Suppressor macrophage treated with lipopolysaccharide for 1 hour (primary cell): ENCODE measurements at places on chromosomes 1 and 21.
A peak's percentile ranks its signal among the peaks of the same experiment; 100 is the strongest.

GRCh38 chr1:153428791-153429190 is 12.5 kb downstream of the S100A7A start:
- no peak for DNase-seq

- peak; percentile 51 for DNase-seq
Observed at GRCh38 chr21:43866260-43866629, 1.2 kb downstream of the AGPAT3 start.

DNA sequence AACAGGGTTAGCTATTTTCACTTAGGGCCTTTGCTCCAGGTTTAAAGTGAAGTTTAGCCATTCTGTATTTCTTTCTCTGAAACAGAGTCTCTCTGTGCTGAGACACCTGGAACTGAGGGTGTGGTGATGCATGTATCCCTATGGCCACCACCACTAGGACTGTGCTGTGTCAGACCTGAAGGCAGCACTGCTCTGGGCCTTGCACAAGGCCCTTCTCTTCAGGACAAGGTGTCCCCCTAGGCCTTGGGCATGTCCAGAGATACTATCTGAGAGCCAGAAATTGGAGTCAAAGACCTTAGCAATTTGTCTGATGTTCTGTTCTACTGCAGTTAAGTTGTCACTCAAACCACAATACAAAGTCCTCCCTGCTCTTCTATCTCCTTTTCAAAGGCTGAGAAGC is 1649.2 kb downstream of the AMY1C start:
- DNase-seq = no peak

DNA sequence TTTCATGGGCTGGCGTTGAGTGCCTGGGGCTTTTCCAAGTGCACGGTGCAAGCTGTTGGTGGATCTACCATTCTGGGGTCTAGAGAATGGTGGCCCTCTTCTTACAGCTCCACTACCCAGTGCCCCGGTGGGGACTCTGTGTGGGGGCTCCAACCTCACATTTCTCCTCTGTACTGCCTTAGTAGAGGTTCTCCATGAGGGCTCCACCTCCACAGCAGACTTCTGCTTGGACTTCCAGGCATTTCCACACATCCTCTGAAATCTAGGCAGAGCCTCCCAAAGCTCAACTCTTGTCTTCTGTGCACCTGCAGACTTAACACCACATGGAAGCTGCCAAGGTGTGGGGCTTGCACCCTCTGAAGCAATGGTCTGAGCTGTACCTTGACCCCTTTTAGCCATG is 82.1 kb downstream of the CCDC18 start:
- DNase-seq = no peak

DNA sequence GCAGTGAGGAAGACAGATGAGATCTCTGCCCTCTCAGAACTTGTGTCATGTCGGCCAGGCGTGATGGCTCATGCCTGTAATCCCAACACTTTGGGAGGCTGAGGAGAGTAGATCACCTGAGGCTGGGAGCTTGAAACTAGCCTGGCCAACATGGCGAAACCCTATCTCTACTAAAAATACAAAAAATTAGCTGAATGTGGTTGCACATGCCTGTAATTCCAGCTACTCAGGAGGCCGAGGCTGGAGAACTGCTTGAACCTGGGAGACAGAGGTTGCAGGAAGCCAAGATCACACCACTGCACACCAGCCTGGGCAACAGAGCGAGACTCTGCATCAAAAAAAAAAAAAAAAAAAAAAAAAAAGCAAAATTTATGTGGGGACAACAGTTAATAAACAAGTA is 40.9 kb upstream of the RALGPS2 start:
- no peak for DNase-seq

DNA sequence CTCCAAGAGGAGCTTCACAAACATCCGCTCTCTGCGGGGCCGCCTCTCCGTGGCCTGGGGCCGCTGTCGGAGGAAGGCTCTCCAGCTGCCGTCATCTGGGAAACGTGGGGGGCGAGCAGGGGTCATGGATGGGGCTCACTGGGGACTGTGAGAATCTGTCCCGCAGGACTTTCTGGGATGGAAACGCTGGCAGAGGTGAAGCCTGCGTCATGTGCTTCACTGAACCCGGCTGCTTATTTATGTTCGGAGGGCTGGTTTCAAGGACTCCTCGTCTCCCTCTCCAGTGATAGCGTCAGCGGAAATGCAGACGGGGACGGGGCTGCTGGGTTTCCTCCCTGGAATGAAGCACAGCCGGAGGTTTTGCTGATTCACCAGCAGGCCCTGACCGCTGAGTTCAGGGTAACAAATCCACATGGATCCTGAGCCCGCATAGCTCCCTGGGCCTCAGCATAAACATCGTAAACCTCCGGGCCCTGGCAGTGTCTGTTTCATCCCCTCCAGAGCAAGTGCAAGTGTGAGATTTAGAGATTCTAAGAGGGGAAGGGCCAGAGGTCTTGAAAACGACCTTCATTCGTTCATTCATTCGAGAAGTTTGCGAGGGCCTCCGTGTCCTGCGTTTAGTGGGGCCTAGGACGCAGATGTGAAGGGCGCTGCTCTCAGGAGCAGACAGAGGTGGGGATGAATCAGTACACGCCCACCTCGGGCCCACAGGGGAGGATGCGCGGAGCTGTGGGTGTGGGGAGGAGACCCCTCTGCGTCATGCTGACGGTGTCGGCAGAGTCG is 7.0 kb upstream of the POFUT2 start:
- peak; percentile 50 for DNase-seq

DNA sequence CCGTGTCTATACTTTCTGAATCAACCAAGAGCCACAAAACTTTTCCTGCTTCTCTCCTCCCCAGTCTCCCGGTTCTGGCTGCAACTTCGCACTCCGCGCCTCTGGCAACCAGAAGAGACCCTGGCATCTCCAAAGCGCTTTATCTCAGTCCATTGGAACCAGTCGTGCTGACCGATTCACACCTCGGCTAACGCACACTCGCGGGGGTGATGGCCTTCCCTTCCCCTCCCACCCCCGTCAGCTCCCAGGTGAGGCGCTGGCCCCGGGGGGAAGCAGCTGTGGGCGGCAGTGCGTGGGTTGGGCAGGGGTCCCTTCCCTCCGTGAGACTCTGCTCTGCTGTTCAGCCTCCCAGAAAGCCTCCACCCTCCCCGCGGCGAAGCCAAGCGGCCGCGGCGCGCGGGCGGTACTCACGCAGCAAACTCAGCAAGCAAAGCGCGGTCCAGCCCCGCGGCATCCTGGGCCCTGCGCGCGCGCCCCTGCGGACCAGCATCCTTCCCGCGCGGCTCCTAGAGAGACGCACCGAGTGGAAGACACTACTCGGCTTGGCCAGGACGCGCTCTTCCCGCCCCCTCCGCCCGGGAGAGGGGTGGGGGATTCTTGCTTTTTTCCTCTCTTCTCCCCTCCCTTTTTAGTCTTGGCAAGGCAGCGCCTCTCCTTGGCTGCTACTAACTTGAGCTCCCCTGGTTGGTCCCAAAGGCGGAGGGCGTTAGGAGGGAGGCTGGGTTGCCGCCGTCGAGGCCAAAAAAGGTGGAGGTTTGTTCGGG is at the start of gene CD34:
Gene CD34 (minus strand): TSS at position 535 of the 764 bp plus-strand sequence. CDS start 45 bp downstream, at position 490.
- no peak for DNase-seq

DNA sequence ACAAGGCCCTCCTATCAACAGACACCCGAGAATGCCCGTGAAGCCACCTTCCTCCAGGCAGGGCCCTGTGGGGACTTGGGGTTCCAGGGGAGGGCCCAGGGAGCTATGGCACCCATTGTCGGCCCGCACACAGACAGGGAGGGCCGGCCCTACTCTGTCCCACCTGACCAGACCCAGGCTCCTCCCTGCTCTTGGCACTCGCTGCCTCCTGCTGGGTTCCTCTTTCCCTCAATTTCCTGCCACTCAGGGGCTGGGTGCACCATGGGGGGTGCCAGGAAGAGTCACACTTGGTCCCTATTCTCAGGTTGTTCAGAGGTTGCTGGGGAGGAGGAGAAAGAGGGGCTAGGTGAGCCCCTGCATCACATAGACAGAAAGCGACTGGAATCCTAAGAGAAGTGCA is 8.0 kb upstream of the OXCT2 start:
- DNase-seq = no peak

GRCh38 chr1:167860231-167860923 is 53.6 kb downstream of the ADCY10 start:
- DNase-seq = no peak

GRCh38 chr1:196271212-196271947 is 336.9 kb downstream of the KCNT2 start:
- DNase-seq = no peak

DNA sequence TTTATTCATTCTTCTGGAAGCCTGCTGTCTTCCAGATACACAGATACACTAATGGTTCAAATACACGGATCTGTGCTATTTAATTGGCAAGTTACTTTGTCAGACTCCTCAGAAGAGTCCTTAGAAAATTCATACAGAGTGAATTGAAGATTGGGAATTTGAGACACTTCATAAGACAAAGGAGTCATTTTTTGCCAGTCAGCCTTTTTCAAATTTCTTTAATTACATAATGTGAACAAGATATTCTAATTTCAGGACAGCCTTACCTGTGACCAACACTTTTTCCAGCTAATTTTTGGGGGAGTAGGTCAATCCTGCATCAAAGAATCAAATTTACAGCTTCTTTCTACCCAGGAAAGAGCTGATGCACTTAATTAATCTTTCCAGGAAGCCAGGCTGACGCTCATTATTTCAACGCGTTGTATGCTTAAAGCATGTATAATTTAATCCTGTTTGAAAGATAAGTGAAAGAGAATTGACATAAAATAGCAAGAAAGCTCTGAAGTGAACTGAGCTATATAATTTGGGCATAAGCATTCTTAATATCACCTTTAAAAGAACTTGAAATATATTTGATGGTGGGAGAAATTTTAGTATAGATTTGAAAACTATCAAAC is 12.8 kb upstream of the NRIP1 start:
- no peak for DNase-seq

GRCh38 chr1:63466759-63467158 is 56.3 kb downstream of the ITGB3BP start:
- DNase-seq = no peak

DNA sequence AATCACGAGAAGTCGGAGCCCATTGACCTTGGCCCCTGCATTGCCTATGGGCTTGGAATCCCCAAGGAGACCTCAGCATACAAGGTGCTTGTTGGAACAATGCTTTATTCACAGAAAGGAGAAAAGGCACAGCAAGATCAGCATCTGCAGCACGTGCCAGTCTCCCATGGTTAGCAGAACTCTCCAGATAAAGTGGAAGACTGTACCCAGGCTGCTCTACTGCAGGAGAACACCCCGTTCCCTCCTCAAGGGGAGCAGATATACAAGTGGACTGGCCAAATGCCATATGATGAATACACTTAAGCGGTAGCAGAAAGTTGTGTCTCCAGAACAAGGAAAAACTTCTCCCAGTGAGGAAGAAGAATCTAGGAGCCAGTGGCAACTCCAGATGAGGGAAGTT is 53.5 kb downstream of the ST6GALNAC3 start:
- no peak for DNase-seq

DNA sequence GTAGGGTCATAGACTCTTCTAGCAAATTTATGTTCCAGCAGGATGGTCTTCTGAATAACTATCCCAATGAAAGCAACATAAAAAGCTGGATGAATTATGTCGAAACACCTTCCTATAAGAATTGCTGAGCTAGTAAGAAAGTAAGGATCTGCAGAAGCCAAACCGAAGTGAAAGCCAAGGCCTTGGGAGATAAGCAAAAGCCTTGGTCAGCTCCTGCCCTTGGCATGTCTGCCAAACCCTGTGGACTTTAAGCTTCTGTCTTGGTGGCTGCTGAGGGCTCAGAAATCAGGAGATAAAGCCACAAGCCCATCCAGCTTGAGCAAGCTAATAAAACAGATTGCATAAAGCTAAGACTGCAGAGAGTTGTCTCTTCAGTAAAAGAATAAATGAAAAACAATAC is 81.2 kb upstream of the KCND3 start:
- no peak for DNase-seq

- peak; percentile 88 for DNase-seq
Observed at GRCh38 chr1:15975358-15975804, 520 bp downstream of the ZBTB17 start.

- DNase-seq = peak; percentile 96
Observed at GRCh38 chr1:211613108-211613947, 34.4 kb upstream of the SLC30A1 start.

DNA sequence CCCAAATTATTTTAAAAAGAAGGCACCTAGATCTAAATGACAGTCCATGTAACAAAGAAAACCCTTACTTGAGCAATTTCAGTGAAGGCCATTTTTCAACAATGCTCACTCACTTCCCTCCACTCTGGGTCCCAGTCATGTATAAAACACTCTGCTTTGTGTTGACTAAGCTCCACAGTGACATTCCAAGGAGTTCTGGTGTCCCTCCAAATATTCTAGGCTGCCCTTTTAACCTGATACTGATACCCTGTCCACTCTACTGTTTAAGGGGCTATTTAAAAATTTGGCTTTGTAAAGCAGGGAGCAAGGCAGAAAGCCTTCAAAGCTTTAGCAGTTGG is 73.6 kb downstream of the GNG12 start:
- no peak for DNase-seq
